ENCODE measurements at places on chromosomes 2 and 18.
A peak's percentile ranks its signal among the peaks of the same experiment; 100 is the strongest.

GRCh38 chr2:157194097-157194688, 63.3 kb upstream of the GALNT5 start:
- DNase-seq, result peak; percentile 88

GRCh38 chr2:121877366-121877765, 121.9 kb downstream of the TSN start:
- DNase-seq, result no peak

- DNase-seq, result peak; percentile 56
These were observed 35.5 kb downstream of the ATOH8 start for GRCh38 chr2:85789271-85789670.

DNA sequence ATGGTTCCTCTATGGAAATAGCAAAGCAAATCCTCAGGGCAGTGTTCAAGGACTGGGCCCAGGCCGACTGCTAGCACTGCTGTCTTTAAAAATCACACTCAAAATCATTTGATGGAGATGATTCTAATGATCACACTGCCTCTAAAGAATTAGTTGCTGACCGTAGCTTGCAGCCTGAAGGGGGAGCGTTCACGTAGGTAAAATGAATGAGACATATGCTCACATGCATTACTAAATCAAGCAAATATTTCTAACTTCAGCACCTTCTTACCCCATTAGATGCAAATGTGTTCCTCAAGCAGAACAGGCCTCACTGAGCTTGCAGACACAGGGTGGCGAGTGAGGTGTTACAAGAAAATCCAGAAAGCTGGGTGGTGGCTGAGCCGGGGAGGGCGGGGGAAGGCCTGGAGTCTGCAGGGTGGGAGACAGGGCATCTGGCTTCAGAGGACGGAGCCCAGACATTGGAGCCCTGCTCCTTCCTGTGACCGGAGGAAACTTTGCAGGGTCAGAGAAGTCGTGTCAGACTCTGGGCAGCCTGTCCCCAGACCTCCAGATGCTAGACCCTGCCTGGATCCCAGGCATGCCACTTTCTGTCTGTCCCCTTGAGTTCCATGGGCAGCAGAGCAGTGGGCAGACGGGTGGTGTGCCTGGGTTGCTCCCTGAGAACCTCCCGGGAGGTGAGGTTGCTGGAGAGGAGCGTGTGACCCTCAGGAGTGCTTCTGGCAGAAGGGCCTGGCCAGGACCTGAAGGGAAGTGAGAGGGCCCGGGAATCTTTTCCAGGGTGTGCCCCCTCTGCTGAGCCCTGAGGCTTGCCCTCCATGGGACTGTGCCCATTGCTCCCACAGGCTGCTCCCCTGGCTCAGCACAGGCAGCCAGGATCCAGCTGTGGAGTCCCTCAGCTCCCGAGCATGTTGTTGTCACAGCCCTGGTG, 7.1 kb upstream of the NPPC start:
- no peak for DNase-seq

DNA sequence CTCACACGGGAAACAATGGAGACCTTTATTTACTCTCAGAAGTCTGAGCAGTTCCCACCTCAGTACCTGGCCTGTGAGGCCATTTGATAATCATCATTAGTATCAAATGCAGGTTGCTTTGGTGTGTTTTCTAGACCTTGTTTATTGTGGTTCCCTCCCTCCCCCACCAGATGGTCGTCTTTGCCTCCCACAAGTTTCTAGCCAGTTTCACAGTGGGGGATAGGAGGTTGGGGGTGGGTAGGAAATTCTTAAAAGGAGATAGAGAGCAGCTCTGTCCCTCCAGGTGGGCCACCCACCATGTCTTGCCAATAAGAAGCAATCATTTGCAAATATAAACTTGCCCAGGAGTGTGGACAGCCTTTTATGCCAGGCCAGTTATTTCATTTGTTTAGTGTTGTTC, 31.3 kb downstream of the SETBP1 start:
- DNase-seq, result no peak

DNA sequence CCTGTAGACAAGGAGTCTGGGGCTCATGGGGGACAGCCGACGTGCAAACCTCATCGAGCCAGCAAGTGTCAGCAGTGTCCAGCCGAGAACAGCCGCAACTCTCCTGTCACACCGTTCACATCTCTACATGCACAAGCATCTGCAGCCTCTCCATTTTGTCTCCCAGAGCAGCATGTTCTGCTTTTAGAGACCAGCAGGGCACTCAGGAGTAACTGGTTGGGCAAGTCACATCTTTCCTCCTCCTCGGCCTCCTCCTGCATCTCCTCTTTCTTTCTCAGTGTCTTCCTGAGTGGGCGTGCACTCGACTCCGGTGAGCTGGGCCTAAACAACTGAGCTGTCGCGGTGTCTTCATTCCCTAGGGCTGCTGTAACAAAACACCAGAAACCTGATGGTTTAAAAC, 249.9 kb downstream of the SH3BP4 start:
- DNase-seq, result no peak

GRCh38 chr18:79411614-79412526, 16.1 kb downstream of the NFATC1 start:
- DNase-seq, result no peak
